ENCODE measurements at places on chromosomes 6 and 20.

DNA sequence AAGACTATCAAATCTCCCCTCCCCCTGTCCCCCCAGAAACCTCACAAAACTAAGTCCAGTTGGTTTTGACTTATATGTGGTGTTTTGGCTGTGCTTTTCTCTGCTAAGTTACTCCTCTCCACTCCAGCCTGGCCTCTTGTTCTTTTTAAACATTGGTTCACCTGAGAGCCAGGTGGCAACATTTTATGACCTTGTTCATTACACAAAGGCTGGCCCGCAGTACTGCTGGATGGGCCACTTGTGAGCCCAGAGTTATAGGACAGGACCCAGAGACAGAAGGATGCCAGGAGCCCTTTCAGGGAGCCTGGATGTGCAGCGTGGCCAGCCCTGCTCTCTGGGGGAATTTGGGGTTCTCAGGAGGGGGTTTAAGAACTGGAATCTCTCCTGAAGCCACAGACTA lies 90.0 kb downstream of the RAMACL start:
- no peak for DNase-seq

GRCh38 chr20:5567644-5568043 lies 182.6 kb upstream of the SHLD1 start:
- DNase-seq = no peak

DNA sequence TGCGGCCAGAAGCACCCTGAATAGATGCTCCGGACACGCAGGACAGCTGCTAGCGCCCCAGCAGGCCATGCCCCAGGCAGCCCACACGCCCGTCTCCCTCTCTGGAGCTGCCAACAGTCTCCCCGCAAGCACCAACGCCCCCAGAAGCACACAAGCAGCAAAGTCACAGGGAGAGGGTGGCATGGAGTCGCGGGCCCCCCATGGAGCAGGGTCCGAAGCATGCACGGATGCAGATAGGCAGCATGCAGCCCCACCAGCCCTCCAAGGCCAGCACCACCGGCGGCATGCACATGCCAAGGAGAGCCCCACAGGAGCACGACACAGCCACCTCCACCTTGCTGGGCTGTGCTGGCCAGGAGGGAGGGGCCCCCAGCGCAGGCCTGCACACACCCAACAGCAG lies 53.8 kb downstream of the KCNQ2 start:
- DNase-seq = no peak

DNA sequence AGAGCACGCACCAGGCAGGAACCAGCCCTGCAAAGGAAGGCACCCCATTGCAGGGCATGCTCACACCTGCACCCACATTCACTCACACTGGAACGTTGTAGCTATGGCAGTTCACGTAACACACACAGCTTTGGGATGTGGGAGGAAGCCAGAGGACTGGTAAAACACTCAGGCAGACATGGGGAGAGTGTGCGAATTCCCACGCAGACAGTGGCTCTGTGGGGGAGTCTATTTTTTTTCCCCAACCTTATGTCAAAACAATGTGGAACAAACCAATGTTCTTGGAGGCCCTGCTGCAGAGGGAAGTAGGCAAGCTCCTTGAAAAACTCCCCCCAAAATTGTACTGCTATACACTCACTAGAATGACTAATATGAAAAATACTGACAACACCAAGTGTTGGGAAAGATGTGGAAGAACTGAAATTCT lies 91.0 kb downstream of the PPP1R14C start:
- DNase-seq = no peak

GRCh38 chr6:113359155-113360140 lies 497.7 kb upstream of the MARCKS start:
- no peak for DNase-seq

GRCh38 chr6:134288538-134289203 lies 29.2 kb downstream of the SGK1 start:
- peak; percentile 9 for DNase-seq

- DNase-seq = no peak
Observed at GRCh38 chr20:32068174-32068573, 16.1 kb downstream of the HCK start.

- DNase-seq = no peak
Observed at GRCh38 chr20:50724851-50725723, 6.3 kb upstream of the PARD6B start.

Measured in CD4-positive, alpha-beta T cell treated with Interleukin-21 for 1 hour (primary cell).